Activated T-cell treated with anti-CD3 and anti-CD28 coated beads for 1 hour (primary cell): ENCODE measurements at places on chromosomes 1 and 21.

GRCh38 chr1:182629499-182630096, 25.4 kb upstream of the RGS16 start:
- peak; percentile 17 for DNase-seq

DNA sequence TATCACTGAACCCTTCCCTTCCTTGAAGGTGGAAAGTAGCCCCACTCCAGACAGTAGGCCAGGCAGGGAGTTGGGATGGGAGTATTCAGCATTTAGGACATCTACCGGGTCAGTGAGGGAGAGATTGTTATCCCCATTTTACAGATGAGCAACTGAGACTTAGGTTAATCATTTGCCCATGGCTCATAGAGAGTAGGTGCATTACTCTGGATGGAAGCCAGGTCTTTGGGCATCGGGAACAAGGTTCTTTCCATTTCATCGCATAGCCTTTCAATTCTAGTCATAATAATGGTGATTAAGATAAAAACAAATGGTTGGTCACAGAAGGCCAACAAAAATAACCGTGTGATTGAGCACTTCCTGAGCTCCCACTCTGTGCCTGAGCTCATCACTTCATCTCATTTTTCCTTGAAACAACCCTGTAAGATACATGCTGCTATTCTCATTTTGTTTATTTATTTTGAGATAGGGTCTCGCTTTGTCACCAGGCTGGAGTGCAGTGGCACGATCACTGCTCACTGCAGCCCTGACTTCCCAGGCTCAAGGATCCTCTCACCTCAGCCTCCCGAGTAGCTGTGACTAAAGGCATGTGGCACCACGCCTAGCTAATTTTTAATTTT, 64.8 kb downstream of the NAV1 start:
- no peak for DNase-seq

DNA sequence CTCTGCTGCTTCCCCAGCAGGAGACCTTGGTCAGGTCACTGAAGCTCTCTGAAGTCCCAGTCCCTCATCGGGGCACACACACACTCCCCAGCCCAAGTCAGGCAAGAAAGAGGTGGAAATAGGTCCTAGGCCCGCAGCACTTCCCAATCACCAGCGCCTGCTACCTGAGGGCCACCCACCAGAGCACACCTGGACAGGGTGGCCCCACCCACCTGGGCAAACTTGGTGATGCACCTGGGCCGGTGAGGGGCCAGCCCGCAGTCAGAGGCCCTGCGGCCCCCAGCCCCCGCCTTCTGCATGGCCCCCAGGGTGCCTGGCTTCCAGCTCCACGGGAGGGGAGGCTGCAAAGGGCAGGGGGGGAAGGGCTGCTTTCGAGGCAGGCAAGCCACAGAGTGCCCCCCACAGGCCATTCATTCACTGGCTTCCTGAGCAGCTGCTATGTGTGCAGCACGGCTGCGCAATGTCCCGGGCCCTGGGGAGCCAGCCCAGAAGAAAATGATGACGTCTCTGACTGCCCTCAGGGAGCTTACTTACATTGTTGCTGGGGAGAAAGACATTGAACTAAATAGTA, 4.7 kb downstream of the SH2D5 start:
- no peak for DNase-seq

DNA sequence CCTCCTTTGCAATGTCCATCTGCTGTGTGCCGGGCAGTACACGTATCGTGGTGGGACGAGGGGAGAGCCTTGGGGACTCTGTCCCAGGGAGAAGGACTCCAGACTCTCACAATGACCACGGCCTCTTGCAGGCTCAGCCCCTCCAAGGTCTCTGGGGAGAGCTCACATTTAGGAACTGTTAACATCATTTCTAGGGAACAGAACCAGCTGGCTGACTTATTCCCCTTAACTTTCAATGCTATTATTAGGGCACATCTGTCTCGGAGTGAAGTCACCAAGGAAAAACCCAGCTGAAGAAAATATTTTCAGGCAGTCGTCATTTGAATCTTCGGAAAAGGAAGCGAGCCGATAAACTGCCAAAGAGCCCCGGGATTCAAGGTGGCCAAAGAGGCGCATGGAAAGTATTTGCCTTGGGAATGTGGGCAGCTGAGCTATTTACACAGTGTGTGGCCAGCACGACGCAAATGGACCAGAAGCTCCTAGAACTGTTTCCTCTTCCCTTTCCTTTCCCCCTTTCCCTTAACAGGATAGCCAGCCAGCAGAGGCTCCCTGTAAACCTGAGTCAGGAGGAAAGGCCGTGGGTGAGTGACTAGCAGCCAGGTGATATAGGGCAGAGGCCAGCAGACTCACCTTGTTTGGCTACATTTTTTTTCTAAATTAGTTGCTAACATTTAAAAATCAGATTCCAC, 74.5 kb downstream of the ITPKB start:
- DNase-seq: no peak

- no peak for DNase-seq
Observed at GRCh38 chr1:205913451-205914154, 29.7 kb downstream of the SLC26A9 start.

- DNase-seq: no peak
Observed at GRCh38 chr1:232471250-232471649, 158.7 kb downstream of the SIPA1L2 start.

- DNase-seq: no peak
Observed at GRCh38 chr1:172903581-172904220, 147.0 kb downstream of the TNFSF18 start.

GRCh38 chr1:151491641-151492040, 19.5 kb upstream of the CGN start:
- DNase-seq: no peak

DNA sequence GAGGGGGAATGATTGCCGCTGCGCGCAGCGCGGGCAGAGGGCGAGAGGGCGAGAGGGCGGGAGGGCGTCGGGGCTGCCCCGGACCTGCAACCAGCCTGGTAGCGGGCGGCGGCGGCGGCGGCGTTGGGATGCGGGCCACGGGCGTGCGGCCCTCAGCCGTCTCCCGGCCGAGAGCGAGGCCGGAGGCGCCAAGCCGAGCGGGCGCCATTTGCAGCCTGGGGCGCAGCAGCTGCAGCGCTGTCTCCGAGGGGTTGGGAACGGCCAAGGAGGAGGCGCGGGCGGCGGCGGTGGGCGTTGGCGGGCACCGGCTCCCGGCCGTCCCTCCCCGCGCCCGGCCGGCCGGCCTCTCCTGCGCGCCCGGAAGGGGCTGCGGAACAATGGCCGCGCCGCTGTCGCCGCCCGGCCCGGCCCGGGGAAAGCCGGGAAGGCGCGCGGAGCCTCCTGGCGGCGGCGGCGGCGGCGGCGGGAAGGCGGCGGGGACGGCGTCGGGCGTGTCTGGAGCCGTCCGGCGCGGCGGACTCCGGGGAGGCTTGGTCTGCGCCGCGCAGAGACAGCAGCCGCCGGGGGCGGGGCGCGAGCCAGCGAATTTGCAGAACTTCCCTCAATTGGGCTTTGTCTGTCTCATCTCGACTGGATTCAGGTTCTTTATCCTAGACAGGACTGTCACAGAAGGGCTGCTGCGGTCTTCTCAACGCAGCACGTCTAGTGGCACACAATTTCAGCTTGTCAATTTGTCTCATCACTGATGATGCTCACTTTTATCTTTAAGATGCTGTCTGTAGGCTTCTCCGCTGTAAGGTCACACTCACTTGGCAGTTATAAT, 35.7 kb downstream of the ZBTB8B start:
- no peak for DNase-seq

DNA sequence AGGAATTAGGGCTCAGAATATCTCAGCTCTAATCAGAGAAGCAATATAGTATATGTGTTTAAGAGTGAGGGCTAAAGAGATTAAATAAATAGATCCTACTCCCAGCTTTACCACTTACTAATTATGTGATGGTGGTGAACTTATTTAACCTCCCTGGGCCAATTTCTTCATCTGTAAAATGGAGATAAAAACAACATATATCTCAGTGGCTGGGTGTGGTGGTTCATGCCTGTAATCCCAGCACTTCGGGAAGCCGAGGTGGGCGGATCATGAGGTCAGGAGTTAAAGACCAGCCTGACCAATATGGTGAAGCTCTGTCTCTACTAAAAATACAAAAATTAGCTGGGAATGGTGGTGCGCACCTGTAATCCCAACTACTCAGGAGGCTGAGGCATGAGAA, 135.2 kb downstream of the SLC44A5 start:
- no peak for DNase-seq

DNA sequence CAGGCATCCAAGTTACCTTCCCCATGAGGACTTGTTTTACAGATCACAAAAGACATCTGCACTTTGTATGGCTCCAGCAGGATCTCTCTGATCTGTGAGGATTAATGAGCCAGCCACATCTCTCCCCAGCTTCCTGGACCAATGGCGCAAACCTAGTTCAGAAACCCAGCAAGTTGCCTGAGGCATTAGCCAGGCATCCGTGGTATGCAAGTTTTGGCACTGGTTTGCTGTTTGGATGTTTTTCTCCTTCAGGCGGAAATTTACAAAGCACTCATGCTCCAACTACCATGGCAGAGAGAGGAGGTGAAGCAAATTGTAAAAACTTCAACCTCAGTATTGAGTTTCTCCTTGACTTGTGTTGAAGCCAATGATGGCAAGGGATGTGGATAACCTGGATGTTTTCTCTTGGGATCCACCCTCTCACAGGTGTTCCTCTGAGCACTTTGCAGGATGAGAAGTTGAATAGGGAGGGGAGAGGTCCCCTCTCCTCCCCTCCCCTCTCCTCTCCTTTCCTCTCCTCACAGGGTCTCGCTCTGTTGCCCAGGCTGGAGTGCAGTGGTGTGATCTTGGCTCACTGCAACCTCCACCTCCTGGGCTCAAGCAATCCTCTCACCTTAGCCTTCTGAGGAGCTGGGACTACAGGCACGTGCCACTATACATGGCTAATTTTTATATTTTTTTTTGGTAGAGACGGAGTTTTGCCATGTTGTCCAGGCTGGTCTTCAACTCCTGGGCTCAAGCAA, 25.6 kb upstream of the ENO1 start:
- no peak for DNase-seq

- no peak for DNase-seq
Observed at GRCh38 chr1:7705908-7706216, 65.2 kb upstream of the VAMP3 start.

- no peak for DNase-seq
Observed at GRCh38 chr1:20279509-20279908, 11.2 kb upstream of the VWA5B1 start.

GRCh38 chr1:81430236-81430938, 370.3 kb upstream of the ADGRL2 start:
- no peak for DNase-seq

- no peak for DNase-seq
Observed at GRCh38 chr1:46461809-46462448, 27.7 kb upstream of the DMBX1 start.

- DNase-seq: no peak
Observed at GRCh38 chr1:169200319-169200718, 93.8 kb downstream of the ATP1B1 start.

GRCh38 chr1:38129473-38129872, 82.9 kb upstream of the POU3F1 start:
- DNase-seq: no peak

GRCh38 chr21:26546446-26547097, 26.5 kb downstream of the CYYR1 start:
- no peak for DNase-seq

- no peak for DNase-seq
Observed at GRCh38 chr1:55990007-55990406, 589.4 kb downstream of the PLPP3 start.

- DNase-seq: no peak
Observed at GRCh38 chr1:32335535-32335789, 571 bp downstream of the MARCKSL1 start.

GRCh38 chr21:16407403-16408240, 677.8 kb downstream of the USP25 start:
- no peak for DNase-seq

DNA sequence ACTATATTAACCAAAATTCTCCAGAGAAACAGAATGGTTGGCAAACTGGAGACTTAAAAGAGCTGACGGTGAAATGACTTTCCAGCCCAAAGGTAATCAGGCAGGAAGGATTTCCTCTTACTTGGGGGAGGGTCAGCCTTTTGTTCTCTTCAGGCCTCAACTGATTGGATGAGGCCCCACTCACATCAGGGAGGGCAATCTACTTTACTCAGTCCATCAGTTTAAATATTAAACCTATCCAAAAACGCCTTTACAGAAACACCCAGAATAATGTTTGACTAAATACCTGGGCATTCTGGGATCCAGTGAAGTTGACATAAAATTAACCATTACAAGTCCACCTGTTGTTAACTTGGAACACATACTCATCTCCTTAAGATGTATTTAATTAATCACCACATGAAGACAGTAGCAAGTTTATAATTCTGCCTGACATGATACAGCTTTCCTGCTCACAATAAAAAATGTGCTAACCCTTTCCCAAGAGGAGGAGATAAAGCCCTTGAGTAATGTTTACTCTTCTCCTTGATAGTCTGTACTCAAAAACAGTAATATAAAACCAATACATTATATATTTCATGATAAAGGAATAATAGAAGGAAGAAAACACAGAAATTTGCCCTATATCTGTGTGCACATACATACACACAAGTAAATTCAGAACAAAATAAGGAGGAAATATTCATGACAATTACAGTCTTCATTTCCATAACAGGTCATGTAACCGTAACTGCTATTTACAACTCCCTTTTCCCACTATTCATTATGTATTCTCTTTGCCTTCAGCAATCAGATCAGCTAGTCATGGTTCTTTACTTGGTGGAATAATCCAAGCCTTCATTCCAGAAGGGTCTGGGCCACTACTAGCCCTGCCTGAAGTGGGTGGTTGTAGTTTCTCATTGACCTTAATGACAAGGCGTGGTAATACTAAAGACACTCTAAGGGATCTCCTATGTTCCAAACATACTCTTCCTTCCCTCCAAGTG, 107.5 kb upstream of the RUNX1 start:
- no peak for DNase-seq

GRCh38 chr1:184866586-184866985, 107.7 kb downstream of the NIBAN1 start:
- DNase-seq: no peak

DNA sequence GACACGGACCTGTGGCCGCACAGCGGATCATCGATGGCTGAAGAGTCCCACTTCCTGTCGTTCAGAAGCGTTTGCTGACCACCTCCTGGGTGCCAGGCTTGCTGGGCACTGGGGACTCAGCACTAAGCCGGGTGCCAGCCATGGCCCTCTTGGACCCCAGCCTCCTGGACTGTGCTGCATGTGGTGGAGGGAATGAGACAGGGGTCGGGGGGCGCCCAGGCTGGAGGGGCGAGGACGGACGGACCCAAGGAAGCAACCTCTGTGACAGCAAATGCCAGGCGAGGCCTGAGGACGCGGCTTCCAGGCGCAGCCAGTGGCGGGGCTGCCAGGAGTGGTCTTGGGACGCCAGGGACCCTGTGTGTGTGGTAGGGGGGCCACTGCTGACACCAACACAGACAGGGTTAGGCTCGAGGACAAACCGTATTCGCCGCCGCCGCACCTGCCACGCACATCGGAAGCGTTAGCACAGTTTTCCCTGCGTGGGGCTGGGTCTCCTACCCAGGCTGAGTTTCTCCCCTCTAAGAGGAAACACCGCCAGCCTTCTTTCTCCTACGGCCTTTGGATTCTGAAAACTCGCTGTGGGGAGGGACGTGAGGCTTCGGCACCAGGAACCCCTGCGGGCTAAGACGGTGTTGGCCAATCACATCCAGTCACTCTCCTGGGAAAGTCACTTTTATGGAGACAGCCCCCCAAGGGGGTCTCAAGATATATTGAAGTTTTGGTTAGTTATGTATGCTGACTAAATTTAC, 3.1 kb upstream of the MXRA8 start:
- DNase-seq: no peak

- no peak for DNase-seq
Observed at GRCh38 chr21:38433471-38433870, 64.8 kb downstream of the ERG start.
